T-helper 9 cell (primary cell): ENCODE measurements at places on chromosomes 3 and 15.

DNA sequence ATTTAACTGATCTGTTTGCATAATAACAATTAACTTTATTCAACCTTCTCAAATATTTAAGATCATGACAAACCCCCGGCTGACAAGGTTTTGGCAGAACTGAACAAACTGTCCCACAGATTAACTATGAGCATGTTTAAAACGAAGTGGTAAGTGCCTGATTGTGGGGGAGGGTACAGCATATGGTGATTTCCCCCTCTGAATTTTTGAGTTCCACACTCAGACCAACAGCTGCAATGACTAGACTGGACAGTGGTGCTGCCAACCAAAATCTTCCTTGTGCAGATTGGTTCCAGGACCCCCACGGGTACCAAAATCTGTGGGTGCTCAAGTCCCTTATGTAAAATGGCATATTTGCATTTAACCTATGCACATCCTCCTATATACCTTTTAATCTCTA is 449.5 kb downstream of the SHQ1 start:
- no peak for DNase-seq

DNA sequence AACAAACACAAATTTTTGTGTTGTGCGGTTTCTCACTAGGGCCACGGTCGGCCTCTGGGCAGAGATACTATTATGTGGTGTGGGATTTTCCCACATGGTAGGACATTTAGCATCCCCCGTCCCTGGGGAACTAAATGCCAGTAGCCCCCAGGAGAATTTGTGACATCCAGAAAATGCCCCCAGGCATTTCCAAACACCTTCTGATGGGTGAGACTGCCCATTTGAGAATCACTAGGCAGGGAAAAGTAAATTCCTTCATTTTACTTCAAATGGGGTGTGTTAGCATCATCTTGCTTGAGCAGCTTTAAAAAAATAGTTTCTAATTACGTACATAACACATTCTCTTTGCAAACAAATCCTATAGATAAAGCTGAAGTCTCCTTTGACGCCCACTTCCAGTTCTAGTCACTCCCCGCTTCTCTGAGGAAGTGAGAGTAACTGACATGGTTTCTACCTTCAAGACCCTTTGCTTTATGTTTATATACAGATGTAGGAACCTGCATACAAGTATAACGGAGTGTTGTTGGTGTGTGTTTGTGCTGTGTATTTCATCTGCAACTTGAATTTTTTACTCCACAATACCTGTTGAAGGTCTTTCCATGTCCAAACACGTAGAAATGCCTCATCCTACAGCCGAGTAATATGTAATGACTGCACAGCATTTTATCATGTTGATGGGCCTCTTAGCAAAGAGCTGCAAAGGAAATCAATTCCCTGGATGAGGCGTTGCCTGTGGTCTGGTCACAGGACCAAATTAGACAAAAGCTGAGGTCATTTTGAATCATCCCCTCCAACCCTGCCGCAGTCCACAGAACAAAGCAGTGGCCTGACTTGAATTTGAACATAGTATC is 31.4 kb upstream of the ZBTB38 start:
- no peak for DNase-seq

GRCh38 chr3:42742259-42742658 is 30.8 kb downstream of the CCDC13 start:
- DNase-seq: no peak

DNA sequence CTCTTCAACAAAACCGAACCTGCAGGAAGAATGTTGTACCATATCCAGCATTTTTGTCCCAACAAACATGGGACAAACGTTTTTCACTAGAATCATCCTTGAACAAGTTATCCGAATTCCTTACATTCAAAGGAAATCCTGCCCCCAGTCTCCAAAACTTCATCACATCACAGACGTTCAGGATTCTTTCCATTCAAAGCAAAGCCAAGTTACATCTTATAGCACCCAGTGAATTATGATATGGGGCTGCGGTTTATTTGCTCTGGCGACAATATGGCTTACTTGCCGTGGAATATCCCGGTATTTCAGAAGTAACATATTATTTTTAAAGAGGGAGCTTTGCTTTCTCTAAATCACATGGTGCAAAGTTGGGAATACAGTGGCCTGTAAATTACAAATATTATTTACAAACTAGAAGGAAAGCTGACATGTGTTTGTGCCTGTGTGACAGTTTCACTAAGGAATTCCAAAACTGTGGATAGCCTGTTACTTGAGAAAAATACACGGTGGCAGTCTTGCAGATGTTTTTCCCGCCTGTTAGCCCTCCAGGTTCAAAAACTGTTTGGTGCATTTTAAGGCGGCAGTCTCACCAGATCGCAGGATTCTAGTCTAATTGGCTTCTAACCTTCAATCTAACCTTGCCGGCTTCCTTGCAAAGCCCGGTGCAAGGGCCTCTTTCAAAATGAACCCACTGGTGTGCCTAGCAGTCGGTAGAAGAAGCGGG is 736 bp upstream of the MBNL1 start:
- no peak for DNase-seq

DNA sequence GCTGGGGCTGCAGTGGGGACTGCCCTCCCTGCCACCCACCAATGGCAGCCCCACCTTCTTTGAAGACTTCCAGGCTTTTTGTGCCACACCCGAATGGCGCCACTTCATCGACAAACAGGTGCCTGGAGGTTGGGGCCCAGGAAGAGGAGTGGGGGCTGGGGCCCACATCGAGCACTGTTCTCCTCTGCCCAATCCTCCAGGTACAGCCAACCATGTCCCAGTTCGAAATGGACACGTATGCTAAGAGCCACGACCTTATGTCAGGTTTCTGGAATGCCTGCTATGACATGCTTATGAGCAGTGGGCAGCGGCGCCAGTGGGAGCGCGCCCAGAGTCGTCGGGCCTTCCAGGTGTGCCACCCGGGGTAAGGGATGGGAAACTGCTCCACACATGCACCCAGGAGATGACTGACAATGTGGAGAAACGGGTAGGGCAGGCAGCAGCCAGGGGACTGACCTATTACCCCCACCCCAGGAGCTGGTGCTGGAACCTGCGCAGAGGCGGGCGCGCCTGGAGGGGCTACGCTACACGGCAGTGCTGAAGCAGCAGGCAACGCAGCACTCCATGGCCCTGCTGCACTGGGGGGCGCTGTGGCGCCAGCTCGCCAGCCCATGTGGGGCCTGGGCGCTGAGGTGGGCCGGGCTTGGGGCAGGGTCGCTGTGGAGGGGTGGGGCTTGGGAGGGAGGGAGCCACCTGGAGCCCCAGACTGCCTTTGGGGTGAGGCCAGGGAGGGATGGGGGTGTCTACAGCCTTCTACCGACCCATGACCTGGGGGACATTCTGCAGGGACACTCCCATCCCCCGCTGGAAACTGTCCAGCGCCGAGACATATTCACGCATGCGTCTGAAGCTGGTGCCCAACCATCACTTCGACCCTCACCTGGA is 22.9 kb downstream of the NBEAL2 start:
- DNase-seq: no peak

GRCh38 chr3:59882746-59883145 is 832.9 kb upstream of the CFAP20DC start:
- DNase-seq: no peak

GRCh38 chr15:88714782-88715372 is 76.1 kb downstream of the ISG20 start:
- DNase-seq: no peak

DNA sequence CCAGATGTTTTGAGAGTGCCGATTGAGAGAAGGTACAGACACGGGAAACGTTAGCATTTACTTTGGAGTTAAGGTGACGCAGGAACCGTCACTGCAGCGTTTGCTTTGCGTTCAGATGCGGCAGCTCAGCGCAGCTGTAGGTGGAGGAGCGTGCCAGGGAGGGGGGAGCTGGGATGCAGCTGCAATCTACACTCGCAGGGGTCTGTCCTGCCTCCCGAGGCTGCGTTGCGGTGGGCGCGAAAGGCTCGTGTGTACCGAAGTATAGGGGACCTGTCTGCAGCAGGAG is 425 bp upstream of the FYTTD1 start:
- peak; percentile 55 for DNase-seq

DNA sequence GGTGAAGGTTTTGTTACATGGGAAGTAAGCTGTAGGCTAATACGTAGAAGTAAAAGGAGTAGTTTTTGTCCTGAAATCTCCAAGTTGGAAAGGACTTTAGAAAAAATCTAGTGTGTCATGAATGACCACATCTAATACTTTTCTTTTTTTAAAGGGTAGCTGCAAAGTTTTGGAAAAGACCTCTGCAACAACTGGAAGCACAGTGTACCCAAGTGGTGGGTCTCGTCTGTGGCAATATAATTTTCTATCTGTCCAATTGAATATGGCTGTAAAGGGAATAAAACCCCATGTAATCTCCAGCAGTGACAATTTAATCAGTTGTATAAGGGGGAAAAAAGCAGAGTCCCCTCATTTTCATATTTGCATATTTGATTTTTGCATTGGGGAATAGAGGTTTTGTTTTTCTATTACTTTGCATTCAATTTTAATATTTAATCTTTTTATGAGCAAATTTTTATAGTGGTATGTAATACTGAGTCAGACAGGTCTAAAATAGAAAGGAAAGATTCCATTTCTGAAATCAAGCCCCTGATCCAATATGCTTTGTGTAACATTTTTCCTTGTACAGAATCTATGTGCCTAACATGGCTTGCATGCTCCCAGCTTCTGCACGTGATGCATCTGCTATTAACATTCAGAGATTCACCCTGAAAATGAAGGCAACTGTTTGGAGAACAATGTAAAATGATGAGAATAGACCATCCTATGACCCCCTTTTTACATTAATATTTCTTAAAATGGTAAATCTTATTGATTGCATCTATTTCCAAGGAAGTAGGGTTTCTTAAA is 531.4 kb downstream of the ZIC1 start:
- DNase-seq: no peak

DNA sequence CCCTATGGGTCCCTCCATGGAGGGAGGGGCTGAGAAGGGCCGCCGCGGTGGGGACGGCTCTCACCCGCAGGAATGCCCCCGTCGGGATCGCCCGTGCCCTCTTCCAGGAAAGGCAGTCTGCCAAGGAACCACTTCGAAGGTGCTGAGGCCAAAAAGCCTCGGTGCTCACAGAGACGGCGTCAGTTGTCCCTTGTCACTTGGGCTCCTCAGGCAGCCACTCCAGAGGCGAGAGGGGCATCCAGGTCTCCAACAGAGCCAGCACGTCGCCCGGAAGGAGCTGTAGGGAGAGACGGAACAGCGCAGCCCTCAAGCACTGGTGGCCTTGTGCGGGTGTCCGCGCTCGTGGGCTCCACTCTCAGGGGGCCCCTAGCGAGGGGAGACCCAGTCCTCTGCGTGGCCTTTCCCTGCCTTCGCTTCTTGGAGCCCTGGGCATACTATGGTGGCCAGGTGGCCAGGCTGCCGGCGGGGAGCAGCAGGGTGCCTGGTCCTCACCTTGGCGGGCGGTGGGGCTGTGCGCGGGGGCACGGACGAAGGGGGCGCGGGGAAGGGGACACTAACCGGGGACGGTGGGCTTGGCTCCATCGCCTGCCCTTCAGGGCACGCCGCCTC is 994 bp downstream of the MESP1 start:
- DNase-seq: no peak

GRCh38 chr3:60630953-60631352 is 620.3 kb downstream of the FHIT start:
- DNase-seq: no peak

GRCh38 chr3:122689587-122689986 is 8.9 kb downstream of the PARP14 start:
- no peak for DNase-seq

GRCh38 chr3:123590685-123591450 is 6.0 kb upstream of the HACD2 start:
- DNase-seq: no peak

DNA sequence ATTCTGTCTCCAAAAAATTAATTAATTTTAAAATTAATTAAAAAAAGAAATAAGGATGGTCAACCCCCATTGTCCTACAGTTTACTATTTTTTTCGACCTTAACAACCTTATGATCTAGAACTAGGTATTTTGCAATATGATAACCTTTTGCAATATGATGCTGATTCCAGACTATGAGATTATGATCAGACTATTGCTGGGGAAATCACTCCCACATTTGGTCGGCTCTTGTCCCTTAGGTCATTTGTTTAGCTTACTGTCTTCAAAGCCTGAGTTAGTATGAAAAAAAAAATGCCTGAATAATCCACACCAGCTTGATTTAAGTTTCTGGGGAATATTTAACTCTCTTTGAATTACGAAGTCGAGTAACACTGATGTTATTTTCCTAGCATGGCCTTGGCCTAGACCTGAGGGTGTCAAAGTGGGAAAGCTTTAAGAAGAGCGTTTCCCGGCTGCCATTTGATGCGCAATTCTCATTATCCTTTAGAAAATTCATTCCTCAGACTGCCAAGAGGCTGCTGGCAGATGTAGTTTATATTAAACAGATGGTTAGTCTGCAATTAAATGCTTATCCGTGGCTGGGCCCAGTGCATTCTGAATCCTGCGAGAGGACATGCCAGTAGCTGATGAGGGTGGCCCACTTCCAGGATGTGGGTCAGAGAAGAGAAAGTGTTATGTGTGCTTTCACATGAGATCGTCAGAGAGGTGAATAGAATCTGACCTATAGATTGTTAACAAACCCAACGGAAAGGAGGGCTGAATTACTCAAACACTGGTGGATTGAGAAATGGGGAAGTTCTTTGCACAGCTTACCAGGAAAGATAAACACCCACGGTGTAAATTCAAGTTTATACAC is 496.0 kb upstream of the THBS1 start:
- no peak for DNase-seq

- DNase-seq: no peak
These were observed 100.1 kb upstream of the SLC2A2 start for GRCh38 chr3:171126478-171127209.

DNA sequence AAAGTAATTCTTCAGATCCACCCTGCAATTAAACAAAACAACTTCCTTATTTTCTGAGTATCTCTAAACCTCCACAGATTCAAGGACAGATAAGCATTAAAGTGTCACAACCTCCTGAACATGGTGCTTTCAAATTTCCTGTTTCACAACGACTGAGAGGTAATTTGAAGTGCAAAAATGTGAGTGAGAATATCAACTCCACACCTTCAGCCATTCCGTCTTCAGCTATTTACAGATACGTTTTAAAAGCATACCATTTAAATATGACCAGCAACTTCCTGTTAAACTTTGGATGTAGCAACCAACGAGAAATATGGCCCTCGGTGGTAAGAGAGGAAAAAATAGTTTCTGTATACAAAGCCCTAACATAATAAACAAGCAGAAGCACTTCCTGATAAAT is 32.1 kb upstream of the PCSK6 start:
- no peak for DNase-seq

- no peak for DNase-seq
These were observed 7.0 kb downstream of the MELTF start for GRCh38 chr3:197022405-197023231.

DNA sequence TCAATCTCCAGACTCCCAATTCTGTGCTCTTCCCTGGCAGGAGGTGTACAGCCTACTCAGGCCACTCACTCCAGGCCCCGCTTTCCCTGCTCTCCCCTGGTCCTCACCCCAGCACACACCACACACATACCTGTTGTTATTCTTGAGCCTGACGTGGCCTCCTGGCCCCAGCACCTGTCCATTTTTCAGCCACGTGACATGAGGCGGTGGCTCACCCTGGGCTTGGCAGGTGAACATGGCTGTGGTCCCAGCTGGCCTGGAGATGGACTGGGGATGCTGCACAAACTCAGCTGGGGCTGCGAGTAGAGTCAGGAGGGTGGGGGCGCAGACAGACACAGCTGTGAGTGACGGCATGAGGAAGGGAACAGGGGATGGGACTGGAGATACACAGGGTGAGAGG is 27.3 kb downstream of the RNU5B-1 start:
- DNase-seq: no peak
